Activated T-cell treated with anti-CD3 and anti-CD28 coated beads for 24 hours (primary cell): ENCODE measurements at places on chromosomes 5 and 9.

GRCh38 chr5:154701181-154701580, 54.0 kb upstream of the LARP1 start:
- no peak for DNase-seq

GRCh38 chr5:128470663-128471062, 67.4 kb downstream of the FBN2 start:
- DNase-seq = no peak

- DNase-seq = no peak
Measured at GRCh38 chr5:139068494-139069151, 129.5 kb downstream of the SIL1 start.

DNA sequence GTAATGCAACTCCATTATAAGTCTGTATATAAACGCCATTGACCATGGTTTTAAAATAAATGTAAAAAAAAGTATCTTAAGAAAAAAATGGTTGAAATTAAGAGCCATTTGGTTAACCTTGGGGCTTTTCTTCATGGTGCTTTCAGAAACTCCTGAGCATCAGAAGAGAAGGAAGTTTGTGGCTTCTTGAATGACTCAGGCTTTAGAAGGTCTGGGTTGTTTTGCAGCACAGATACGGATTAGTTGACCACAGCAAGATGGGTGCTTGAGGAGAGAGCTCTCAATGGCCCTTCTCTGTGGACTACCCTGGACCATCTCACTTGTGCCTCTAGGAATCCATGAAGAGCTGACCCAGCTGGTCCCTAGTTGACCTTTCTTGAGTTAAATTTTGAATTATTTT, 189.5 kb downstream of the TMEM38B start:
- DNase-seq = no peak
